ENCODE measurements at places on chromosomes 2 and 18. TPM values are rescaled to one million over a fixed set of nuclear protein-coding genes. Genes with fewer than 3 reads are reported as not detected.
A peak's percentile ranks its signal among the peaks of the same experiment; 100 is the strongest.

DNA sequence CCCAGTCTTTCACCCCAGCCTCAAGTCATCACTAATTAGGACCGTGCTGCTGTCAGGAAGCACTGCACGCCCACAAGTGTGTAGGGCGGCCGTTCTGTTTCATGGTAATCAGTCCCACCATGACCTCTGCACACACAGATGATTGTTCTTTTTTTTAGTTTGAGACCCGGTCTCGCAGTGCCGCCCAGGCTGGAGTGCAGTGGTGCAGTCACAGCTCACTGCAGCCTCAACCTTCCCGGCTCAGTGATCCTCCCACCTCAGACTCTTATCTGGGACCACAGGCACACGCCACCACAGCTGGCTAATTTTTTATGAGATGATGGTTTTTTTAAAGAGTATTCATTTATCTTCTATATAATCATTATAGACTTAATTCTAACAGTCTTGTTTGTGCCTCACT is 1.8 kb upstream of the IAH1 start:
- no peak for DNase-seq

DNA sequence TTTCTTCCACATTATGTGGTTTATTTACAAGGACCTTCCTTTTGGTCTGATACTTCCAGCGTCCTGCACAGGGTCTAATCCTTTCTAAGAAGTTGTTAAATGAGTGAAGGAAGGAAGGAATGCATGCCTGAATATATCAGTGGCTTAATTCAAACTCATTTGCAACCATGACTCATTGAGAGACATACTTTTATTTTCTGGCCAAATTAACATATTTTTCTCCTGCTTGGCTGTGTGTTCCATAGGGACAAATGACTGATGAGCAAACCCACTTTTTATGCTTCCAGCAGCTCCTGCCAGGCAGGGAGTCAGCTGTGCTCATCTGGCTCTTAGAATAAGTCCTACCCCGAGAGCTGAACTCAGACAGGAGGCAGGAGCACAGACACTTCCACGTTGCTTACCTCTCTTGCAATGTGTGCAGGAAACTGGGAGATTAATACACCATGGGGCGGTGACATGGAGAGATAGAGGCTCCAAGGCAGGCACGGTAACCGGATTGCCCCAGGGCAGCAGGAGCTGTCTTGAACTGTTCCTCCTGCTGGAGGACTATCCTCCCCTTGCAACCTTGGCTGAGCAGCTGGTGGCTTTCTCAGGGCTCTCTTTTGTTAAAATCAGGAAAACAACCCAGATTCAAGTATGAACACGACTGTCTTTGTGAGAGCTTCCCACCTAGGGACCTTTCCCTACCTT is 667.5 kb upstream of the HS6ST1 start:
- no peak for DNase-seq

GRCh38 chr2:205636549-205637319 is 45.6 kb upstream of the NRP2 start:
- DNase-seq: no peak

DNA sequence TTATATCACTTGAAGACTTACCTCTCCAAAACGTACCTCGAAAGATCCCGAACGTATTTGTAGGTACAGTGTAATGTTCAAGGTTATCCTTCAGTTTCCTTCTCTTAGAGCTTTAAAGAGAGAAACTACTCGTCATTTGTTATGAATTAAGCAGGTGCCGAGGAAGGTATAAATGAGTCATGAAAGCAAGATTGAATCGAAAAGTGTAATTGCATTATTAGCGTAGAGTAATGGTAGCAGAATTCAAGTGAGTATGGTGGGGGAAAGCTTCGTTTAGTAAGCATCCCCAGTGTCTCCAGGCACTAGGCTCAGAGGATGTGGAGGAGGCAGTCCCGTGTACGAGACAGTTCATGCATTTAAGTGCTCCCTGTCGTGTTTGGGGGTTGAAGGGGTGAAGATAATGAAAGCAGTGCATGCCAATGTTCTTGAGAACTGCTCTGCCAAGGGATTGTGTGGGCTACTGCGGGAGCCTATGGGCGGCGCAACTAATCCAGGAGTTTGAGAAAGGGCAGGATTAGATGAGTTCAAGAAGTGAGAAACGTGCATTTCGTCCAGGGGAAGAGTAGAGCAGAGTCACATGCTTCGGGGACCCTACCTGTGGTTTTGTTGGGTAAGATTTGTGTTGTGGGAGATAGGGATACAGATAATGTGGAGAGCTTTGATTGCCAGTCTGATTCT is 858 bp downstream of the POLR1B start:
- DNase-seq: peak; percentile 39

GRCh38 chr2:27727257-27727656 is 44.3 kb upstream of the MRPL33 start:
- no peak for DNase-seq

- DNase-seq: peak; percentile 6
Observed at GRCh38 chr18:43625582-43625981, 348.3 kb upstream of the SYT4 start.

- DNase-seq: no peak
Observed at GRCh38 chr2:204491528-204491927, 53.7 kb upstream of the PARD3B start.

GRCh38 chr2:74935975-74936391 is 22.5 kb upstream of the POLE4 start:
- DNase-seq: no peak

- DNase-seq: no peak
Observed at GRCh38 chr2:101773137-101773536, 75.6 kb downstream of the MAP4K4 start.

The GKN2 gene
- polyA plus RNA-seq: not detected

The ESPNL gene
- polyA plus RNA-seq: 0.05 TPM

The TUBB6 gene
- polyA plus RNA-seq: 387 TPM

All from SK-N-SH (cell line).